ENCODE measurements at places on chromosomes 12 and 14.

DNA sequence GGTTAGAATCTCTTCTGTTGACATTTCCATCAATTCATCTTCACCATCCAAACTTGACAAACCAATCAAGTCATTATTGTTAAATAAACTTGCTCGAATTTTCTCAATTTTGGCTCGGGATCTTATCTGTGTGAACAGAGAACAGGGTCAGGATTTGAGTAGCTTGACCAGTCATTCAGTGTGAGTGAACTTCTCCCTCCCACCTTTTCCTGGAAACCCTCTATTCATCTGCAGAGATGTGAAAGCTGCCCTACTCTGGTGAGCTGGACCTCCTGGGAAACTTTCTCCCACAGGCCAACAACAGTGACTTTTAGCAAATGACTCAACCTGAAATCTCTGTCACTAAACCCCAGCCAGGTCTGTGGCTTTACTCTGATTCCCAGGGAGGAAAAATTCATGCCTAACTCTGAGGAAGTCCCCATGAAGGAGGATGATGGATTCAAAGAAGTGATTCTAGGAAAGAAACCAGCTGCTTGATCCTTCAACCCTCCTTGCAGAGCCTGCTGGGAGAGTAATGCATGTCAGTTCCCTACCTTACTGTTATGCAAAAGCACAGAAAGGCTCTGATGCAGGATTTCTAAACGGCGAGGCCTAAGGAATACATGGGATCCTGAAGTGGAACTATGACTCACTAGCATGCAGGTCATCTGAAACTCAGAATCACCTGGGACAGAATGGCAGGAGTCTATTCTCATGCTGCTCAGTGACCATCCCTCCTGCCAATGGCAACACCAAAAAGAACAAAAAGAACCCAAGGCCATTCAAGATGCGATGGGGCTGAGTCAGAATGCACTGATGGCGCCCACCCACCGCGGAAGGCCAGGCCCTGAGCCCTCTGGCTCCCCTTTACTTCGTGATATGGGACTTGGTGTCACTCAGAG lies 58.0 kb downstream of the TRAFD1 start:
- peak; percentile 25 for DNase-seq

- DNase-seq, result peak; percentile 48
These were observed 23.9 kb downstream of the PHLDA1 start for GRCh38 chr12:76007640-76008039.

GRCh38 chr12:124568431-124569374 lies 1.3 kb upstream of the NCOR2 start:
- DNase-seq, result peak; percentile 86

DNA sequence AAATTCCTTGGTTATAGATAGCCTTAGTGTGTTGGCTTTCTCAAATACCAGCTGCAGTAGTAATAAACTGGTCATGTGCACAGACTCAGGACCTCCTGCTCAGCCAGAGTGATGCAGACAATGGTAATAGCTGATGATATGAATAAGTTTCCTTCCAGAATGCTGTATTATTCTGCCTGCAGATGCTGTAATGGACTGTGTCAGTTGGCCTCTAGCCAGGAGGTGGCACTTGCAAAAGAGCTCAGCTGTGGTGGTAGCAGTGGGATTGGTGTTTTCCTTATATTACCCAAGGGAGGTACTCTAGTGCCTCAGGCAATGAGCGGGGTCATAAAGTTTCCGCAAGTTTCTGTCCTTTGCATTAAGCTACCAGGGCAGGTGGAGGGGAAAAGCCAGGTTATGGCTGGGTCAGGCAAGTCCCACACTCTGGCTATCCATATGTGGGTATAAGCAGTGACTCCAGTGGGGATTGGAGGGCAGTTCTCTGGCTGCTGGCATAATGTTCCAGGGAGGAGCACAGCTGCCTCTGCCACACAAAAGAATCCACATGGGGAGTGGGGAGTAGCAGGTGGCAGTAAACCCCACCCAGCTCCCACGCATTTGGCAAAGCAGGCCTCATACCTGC lies 14.0 kb upstream of the MUCL1 start:
- peak; percentile 33 for DNase-seq

- DNase-seq, result no peak
These were observed 235.8 kb downstream of the SSPN start for GRCh38 chr12:26431211-26431610.

GRCh38 chr12:58029260-58029659 lies 87.9 kb downstream of the ATP23 start:
- no peak for DNase-seq

DNA sequence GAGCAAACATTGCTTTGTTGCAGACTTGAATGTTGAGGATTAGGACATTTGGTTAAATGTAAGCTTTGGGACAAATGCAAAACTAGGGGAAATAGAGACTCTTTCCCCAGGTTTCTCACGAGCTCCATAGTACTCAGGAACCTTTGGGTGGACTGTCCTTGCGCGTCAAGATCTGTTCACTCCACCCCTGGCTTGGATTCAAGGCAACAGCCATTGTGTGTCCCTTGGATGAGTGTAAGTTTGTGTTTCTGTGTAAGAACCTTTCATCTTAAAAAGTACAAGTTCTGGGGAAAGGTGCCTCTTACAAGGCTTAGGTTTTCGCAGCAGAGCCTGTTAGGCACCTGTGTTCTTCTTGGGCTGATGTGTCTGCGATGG lies 3.7 kb downstream of the SUSD6 start:
- DNase-seq, result no peak

DNA sequence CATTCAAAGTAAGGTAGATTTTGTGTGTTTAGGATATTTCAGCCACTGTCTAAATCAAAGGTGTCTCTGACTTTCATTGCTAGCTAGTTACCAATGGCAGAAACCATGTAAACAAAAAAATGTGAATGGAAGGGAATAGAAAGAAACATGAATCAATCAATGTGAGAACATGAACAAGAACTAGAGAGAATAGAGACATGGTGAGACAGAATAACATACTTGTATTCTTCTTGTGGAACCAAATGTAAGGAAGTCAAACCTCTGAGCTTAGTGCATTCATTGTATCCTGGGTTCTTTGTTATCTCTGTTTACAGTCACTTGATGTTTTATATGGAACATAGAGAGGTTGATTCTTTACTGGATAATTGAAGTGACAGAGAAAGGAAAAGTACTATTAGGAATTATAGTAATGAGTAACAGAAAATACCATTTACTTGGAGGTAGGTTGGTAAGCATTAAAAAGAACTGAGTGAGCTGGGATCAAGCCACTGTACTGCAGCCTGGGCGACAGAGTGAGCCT lies 2.6 kb upstream of the WNK1 start:
- no peak for DNase-seq

DNA sequence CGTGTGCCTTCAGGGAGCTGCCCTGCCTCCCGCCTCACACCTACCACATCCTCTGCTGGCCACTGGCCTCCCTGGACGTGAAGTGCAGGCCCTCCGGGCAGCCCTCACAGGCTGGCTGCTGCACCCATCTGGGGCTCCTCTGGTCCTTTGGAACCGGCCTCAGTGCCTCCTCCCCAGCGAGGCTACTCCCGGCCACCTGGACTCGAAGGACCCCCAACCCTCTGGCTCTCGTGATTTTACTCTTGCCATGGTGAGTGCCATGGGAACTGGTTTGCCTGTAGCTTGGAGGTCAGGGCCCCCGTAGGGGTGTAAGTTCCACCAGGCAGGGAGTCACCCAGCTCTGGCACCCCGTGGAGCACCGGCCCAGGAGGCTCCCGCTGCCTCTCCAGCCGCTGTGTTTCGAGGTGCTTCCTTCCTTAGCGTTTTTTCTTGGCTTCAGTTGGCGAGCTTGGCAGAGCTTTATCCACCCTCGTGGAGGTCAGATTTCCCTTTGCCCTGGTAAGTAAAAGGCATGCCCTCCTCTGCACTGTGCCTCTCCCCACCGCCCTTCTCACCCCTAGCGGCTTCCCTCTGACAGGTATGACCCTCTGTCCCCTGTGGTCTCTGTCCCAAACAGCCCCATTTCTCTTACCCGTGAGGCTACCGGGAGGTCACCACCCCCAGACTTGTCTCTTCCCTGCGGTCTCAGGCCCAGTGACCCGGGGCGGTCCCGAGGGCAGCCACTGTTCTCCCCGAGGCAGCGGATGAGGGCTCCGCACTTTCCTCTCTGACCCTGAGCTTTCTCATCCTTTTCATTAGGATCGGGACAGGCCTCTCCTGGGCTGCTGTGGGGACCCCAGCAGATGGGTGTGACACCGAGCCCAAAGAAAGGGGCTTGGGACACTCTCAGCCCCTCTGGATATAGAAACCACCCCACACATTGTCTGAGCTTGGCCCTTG lies 203.1 kb upstream of the C14orf180 start:
- no peak for DNase-seq

DNA sequence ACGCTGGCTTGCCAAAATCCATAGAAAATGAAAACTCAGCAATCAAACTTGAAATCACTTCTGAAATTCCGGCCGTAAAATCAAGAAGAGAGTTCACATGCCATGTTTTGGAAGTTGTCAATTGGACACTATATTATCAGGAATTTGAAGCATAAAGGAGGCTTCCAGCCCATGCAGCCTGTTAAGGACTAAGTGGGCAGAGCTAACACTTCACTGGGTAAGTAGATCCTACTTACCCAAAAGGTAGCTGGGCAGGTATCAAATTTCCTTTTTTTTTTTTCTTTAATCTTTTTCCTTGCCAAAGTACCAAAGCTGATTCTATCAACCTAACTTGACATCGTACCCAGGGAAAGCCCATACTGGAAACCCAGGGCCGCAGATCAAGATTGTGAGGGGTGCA lies 71.5 kb upstream of the ARHGAP5 start:
- DNase-seq, result no peak

- no peak for DNase-seq
These were observed 44.3 kb upstream of the TMPO start for GRCh38 chr12:98471085-98471484.

- no peak for DNase-seq
These were observed 463.9 kb upstream of the ATP2B1 start for GRCh38 chr12:90172524-90172923.

GRCh38 chr14:89455412-89455811 lies 38.4 kb upstream of the FOXN3 start:
- peak; percentile 66 for DNase-seq

- peak; percentile 79 for DNase-seq
These were observed 176.8 kb downstream of the GXYLT1 start for GRCh38 chr12:41967668-41968500.

- DNase-seq, result no peak
These were observed 83.2 kb downstream of the PPP2R5C start for GRCh38 chr14:101844751-101845150.

DNA sequence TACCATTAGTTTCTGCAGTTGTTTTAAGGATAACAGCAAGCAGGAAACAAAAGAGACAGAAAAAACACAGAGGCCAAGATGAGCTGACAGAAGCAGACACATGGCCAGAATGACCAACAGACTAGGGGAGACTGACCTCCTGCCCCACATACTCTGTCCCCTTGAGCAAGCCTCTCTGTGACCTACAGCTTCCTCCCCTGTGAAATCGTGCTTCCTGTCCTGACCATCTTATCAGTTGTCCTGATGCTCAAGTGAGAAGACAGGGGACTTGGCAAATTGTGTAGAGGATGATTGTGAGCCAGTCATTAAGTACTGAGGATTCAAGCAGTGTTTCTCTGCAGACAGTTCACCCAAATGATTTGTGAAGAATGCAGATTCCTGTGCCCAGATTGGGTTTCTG lies 229.0 kb downstream of the SLC41A2 start:
- DNase-seq, result no peak

DNA sequence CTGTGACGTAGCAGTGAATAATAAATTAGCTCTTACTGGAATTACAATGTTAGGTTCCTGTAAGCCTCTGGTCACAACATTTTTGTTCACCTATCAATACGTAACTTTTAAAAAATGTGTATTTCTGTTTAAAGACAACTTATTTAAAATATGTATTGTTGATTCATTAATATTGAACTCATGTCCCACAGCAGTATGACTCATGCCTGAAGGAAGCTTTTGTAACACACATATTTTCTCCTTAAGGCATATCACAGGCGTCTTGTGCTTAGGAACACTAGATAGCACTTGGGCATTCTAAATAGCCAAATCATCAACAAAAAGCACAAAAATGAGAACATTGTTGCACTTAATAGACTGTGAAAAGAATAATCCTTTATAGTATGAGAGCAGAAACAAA lies 92.5 kb downstream of the GPHN start:
- no peak for DNase-seq

DNA sequence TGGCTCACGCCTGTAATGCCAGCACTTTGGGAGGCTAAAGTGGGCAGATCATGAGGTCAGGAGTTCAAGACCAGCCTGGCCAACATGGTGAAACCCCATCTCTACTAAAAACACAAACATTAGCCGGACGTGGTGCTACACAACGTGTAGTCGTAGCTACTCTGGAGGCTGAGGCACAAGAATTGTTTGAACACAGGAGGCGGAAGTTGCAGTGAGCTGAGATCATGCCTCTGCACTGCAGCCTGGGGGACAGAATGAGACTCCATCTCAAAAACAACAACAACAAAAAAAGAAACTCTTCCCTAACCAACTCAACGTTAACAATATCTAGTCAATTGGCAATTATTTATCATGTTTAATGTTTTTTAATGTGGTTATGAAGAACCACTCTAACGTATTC lies 89.3 kb downstream of the EPS8 start:
- DNase-seq, result no peak

DNA sequence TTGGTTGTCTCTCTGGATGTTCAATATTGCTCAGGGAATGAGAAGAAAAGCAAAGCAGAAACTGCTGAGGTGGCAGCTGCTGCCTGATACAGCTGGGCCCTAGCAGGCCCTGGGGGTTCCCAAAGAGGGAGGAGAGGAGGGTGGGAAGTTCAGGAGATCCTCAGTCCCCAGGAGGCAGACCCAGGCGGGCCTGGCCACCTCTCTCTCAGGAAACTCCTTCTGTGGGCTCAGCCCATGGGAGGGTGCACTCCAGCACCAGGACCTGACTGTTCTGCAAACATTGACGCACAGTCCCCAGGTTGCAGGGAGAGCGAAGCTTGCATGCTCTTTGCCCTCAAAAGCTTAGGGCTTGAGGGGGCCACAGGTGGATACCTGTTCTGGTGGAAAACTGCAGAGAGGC lies 29.6 kb downstream of the IRF2BPL start:
- DNase-seq, result no peak

GRCh38 chr12:99059824-99060511 lies 414.9 kb downstream of the APAF1 start:
- DNase-seq, result no peak

DNA sequence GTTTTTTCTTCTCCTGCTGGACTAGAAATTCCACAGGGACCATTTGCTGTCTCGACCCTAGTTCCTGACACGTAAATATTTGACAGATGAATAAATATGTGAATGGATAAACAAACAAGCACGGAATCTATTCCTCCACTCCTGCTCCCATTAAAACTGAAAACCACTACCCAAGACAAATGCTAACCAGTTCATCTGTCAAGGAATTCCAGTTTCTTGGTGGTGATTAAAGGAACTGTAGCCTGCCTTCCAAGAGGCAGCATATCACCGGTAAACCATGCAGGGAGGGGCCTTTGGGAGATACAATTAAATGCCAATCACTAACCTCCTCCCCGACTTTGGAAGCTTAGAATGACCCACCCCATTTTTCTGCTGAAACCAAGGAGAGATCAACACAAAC lies 95.4 kb downstream of the TTC7B start:
- no peak for DNase-seq

DNA sequence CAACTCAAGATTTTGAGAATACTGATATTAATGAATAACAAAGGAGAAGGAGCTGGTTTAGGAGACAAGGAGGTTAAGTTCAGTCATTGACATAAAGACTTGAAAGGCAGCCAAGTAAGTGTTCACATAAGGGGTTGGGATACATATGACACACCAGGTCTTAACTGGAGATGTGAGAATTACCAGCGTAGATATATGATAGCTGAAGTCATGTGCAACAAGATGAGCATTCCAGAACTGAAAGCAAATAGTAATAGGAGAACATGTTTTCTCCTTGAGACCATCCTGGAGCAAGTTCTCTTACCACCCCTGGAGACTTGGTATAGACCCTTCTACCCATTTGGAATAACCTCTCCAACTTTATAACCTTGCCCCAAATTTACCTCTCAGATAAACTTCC lies 43.3 kb upstream of the NPFF start:
- no peak for DNase-seq
